Astrocyte (in vitro differentiated cells and primary cell): ENCODE measurements at places on chromosomes 16 and 17. TPM values are rescaled to one million over a fixed set of nuclear protein-coding genes. Genes with fewer than 3 reads are reported as not detected.

GRCh38 chr16:54928411-54929089 lies 2.1 kb upstream of the IRX5 start:
- H3K27ac ChIP-seq = peak overlapping the region; percentile 73
- peaks cover 17% of the 10 kb centered on the region for H3K4me1 ChIP-seq
- DNase-seq = no peak
- peaks cover 5% of the 10 kb centered on the region for H3K27me3 ChIP-seq

Gene MEAK7
- 36.1 and 41.3 TPM in 2 replicates for total RNA-seq

DNA sequence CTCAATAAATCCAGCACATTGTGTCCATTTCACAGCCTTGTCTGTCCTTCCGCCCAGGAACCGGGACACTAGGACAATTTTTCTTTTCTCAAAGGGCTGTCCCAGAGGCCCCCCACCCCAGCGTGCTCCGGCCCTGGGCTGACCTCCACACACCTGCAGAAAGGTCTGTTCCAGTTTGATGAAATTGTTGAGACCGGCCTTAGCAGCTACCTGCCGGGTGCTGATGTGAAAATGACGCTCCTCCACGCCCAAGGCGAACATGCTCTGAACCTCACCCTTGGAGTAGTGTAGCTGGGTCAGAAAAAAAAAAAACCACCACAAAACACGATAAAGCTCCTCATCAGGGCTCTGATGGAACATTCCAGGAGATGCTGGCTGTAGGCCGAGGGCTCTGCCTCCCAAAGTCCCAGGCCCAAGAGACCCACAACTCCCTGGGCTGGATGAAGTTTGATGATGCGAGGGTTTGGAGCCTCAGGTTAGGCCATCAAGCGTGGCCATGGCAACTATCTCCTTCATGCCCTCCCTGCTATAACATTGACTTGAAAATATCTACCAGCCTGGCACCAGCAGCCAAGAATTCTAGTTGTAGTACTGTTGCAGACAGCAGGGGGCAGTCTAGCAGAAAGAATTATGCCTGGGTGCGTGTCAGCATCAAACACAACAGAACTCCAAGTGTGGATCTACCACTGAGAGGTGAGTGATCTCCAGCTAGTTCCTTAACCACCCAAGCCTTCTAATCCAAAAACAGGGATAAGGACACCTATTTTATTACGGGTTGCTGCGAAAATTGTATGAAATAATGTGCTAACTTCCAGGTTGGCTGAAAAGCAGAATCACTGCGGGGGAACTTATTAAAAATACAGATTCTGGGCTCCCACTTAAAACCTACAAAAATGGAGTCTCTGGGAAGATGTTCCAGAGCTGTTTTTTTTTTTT lies 62.1 kb downstream of the RMI2 start:
- H3K4me3 ChIP-seq = no peak overlapping the region
- DNase-seq = peak; percentile 45
- H3K27ac ChIP-seq = no peak overlapping the region

Gene PDIA2
- 1.2 and 1.5 TPM in 2 replicates for total RNA-seq

Gene TK2
- total RNA-seq = 12.4 and 16.5 TPM in 2 replicates

Gene SCNN1G
- total RNA-seq = not detected in 2 replicates

DNA sequence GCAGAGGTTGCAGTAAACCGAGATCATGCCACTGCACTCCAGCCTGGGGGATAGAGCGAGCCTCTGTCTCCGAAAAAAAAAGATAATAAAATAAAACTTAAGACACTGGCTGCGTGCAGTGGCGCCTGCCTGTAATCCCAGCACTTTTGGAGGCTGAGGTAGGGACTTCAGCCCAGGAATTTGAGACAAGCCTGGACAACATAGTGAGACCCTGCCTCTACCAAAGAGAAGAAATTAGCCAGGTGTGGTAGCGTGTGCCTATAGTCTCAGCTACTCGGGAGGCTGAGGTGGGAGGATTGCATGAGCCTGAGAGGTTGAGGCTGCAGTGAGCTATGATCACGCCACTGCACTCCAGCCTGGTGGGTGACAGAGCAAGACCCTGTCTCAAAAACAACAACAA lies 26.6 kb downstream of the RARA start:
- H3K27me3 ChIP-seq = no peaks in the 10 kb centered on the region
- H3K4me3 ChIP-seq = no peak overlapping the region
- peaks cover 25% of the 10 kb centered on the region for H3K4me1 ChIP-seq
- H3K27ac ChIP-seq = no peak overlapping the region

- no peaks in the 10 kb centered on the region for H3K4me1 ChIP-seq
- peaks cover 11% of the 10 kb centered on the region for H3K27me3 ChIP-seq
Observed at GRCh38 chr17:55351226-55351625, 70.4 kb downstream of the MMD start.

- H3K27me3 ChIP-seq = no peaks in the 10 kb centered on the region
- H3K27ac ChIP-seq = no peak overlapping the region
- DNase-seq = no peak
Observed at GRCh38 chr17:17054636-17055035, 12.4 kb downstream of the MPRIP start.

GRCh38 chr17:61360318-61360943 lies 39.2 kb upstream of the TBX2 start:
- H3K4me1 ChIP-seq = no peaks in the 10 kb centered on the region
- DNase-seq = no peak
- no peaks in the 10 kb centered on the region for H3K27me3 ChIP-seq
- H3K4me3 ChIP-seq = no peak overlapping the region

Gene COPRS
- 27.6 and 27.8 TPM in 2 replicates for total RNA-seq

DNA sequence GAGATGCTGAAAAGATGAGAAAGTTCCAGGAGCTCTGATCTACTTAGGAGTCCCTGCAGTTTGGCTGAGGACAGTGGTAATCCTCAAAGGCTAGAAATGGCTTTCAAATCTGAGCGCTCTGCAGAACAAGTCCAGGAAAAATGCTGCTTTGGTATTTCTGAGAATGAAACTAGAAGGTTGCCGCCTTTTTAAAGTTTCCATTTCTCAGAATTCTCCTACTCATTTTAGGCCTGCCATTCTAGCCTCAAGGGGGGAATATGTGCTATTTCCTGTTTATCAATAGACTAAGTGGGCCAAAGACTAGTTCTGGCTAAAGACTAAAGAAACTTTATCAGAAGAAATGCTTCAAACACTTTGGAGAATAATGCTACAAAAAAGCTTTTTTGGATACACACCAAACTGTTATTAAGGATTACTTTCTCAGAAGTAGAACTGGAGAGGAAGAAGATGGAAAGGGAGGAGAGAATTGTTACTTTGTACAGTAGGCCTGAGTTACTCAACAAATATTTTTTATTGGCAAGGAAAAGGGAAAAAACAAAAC lies at the start of gene SLFN12L:
Gene SLFN12L, minus strand, starts transcription at position 78 of the 541 bp plus-strand sequence. CDS start 15,314 bp downstream, outside the sequence.
- no peak within 1 kb of the TSS for H3K27ac ChIP-seq
- H3K27me3 ChIP-seq = peaks cover 9% of the 10 kb centered on the region
- DNase-seq = no peak

- no peak overlapping the region for H3K27ac ChIP-seq
- peaks cover 3% of the 10 kb centered on the region for H3K4me1 ChIP-seq
- no peaks in the 10 kb centered on the region for H3K27me3 ChIP-seq
- H3K4me3 ChIP-seq = no peak overlapping the region
- H3K36me3 ChIP-seq = no peaks in the 10 kb centered on the region
Observed at GRCh38 chr16:12255919-12256665, 279.6 kb downstream of the SNX29 start.

DNA sequence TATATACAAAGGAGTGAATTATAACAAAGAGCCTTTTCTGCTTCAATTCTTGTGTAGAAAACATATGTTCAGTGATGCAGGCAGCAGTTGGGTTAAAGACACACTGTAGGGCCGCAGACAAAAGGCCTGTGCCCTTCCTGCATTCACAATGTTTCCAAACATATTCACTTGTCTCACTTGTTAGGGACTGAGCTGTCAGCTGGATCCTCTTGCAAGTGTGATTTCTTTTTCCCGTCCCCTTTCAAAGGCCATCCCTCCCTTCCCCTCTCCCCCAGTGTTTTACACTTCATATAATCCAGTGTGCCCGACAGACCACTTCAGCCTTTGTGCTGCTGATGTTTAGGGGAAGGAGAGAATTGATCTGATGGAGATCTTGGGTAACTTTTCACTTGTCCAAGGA lies 217.0 kb downstream of the FTO start:
- H3K27ac ChIP-seq = no peak overlapping the region
- H3K4me1 ChIP-seq = no peaks in the 10 kb centered on the region
- no peaks in the 10 kb centered on the region for H3K27me3 ChIP-seq

DNA sequence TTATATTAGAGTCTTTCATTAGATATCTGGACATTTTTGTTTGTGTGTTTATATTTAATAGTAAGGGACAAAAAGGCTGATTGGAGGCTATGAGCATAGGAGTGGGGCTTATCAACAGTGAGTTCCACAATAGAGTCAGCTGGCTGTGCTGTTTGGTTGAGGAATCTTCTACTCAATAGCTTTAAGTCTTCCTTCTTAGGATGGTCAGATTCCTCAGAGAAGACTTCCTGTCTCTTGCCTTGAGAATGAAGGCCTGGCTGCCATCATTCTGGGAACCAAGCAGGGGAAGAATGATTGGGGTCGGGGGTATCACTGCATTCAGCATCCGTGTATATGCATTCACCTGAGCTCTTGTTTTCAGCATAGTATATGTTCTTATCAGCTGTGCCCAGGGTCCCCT lies 31.9 kb upstream of the ABCC11 start:
- H3K4me3 ChIP-seq = no peak overlapping the region
- H3K4me1 ChIP-seq = peaks cover 10% of the 10 kb centered on the region
- no peaks in the 10 kb centered on the region for H3K27me3 ChIP-seq
- DNase-seq = no peak
- no peak overlapping the region for H3K27ac ChIP-seq
- peaks cover 7% of the 10 kb centered on the region for H3K36me3 ChIP-seq

- no peaks in the 10 kb centered on the region for H3K27me3 ChIP-seq
- no peak for DNase-seq
- no peaks in the 10 kb centered on the region for H3K4me1 ChIP-seq
- peaks cover 38% of the 10 kb centered on the region for H3K36me3 ChIP-seq
- H3K4me3 ChIP-seq = no peak overlapping the region
Observed at GRCh38 chr17:50087912-50088405, 7.2 kb upstream of the PDK2 start.

GRCh38 chr16:51137097-51137496 lies 14.0 kb downstream of the SALL1 start:
- H3K4me1 ChIP-seq = no peaks in the 10 kb centered on the region
- H3K4me3 ChIP-seq = no peak overlapping the region
- peaks cover 6% of the 10 kb centered on the region for H3K36me3 ChIP-seq
- no peak for DNase-seq
- H3K27ac ChIP-seq = no peak overlapping the region

GRCh38 chr17:3907483-3908216 lies 8.6 kb downstream of the P2RX1 start:
- H3K36me3 ChIP-seq = no peaks in the 10 kb centered on the region
- no peak overlapping the region for H3K27ac ChIP-seq
- H3K4me1 ChIP-seq = no peaks in the 10 kb centered on the region
- H3K4me3 ChIP-seq = no peak overlapping the region

- no peaks in the 10 kb centered on the region for H3K27me3 ChIP-seq
- H3K4me3 ChIP-seq = no peak overlapping the region
- no peak for DNase-seq
- H3K36me3 ChIP-seq = no peaks in the 10 kb centered on the region
- H3K27ac ChIP-seq = no peak overlapping the region
Observed at GRCh38 chr16:83494459-83494858, 313.3 kb upstream of the HSBP1 start.

- H3K4me1 ChIP-seq = peaks cover 17% of the 10 kb centered on the region
- H3K27me3 ChIP-seq = no peaks in the 10 kb centered on the region
- DNase-seq = no peak
- H3K36me3 ChIP-seq = no peaks in the 10 kb centered on the region
- H3K27ac ChIP-seq = peak overlapping the region; percentile 58
Observed at GRCh38 chr17:67245694-67246402, 852 bp upstream of the HELZ start.

Gene C1QL1
- total RNA-seq = not detected in 2 replicates

- peaks cover 7% of the 10 kb centered on the region for H3K4me1 ChIP-seq
- H3K36me3 ChIP-seq = no peaks in the 10 kb centered on the region
- no peak overlapping the region for H3K27ac ChIP-seq
- H3K27me3 ChIP-seq = no peaks in the 10 kb centered on the region
Observed at GRCh38 chr17:12605222-12605621, 60.5 kb upstream of the MYOCD start.

- H3K36me3 ChIP-seq = peaks cover 12% of the 10 kb centered on the region
- no peak for DNase-seq
- H3K4me1 ChIP-seq = peaks cover 9% of the 10 kb centered on the region
Observed at GRCh38 chr16:89691986-89692569, 5.6 kb downstream of the CDK10 start.

Gene SEZ6L2
- 69.6 and 90.6 TPM in 2 replicates for total RNA-seq

DNA sequence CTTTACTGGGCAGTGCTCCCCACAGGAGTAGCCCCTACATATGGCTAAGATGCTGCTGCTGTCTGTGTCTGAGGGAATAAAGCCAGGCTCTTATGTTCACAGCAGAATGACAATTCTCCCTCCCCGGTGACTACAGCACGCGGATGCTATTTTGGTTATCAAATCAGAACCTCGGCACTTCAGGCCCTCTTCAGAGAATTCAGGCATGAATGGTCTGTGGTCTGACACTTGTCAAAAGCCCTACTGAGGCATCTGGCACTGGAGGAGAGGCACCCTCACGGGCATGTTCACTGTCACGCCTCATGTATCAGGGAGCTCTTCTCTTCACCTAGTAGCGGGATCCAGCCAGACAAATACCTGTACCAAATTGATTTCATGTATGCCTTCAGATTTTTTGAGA lies 30.4 kb downstream of the KIAA0513 start:
- no peak overlapping the region for H3K4me3 ChIP-seq
- H3K27ac ChIP-seq = no peak overlapping the region
- DNase-seq = no peak
- no peaks in the 10 kb centered on the region for H3K27me3 ChIP-seq

DNA sequence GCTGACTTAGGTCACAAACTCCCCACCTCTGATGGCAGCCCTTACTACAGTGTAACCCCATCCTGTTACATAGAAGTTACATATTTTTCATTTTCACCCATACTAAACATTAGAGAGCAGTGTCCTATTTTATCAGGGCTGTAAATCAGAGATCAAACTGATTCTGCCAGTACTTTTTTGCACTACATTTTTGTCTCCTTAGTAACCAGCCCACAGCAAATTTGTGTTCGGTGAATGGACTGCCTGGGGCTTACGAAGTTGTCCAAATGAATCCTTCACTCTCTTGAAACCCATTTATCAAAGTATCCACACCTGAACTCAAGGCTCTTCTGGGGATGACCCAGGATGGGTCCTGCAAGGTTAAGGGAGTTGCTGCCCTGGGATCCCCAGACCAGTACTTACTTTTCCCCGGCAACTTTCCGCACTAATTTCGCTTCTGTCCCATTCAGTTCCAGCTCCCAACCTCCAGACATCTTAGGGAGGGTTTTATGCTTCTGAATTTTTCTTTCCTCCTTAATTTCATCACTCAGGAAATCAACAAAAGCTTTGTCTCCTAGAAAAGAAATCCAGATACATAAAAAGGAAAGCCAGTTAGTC lies 1.1 kb downstream of the C1QBP start:
- peak; percentile 35 for DNase-seq
- peaks cover 14% of the 10 kb centered on the region for H3K4me1 ChIP-seq
- H3K36me3 ChIP-seq = peaks cover 38% of the 10 kb centered on the region
- no peaks in the 10 kb centered on the region for H3K27me3 ChIP-seq

Gene OMG
- not detected in 2 replicates for total RNA-seq
